Suprapubic skin (tissue), 4 donors: ENCODE measurements at places on chromosomes 1 and 21. TPM values are rescaled to one million over a fixed set of nuclear protein-coding genes. Genes with fewer than 3 reads are reported as not detected.

DNA sequence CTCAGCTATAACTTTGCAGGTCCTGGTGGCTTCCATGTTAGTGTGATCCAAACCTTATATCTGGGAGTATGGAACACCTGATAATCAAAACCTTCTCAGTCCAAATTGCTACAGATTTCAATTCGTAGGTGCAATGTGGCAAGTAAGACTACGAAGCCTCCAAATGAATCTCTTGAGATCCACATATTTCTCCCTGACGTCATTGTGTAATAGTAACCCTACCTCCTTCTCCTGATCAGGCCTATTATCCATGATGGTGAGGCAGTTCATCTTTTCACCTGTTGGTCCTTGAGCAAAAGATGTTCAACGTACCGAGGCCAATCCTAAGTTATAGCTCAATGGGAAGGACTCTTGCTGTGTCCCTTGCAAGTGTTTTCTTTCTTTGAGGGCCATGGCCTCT, 115.9 kb upstream of the CHRM3 start:
- no peak for DNase-seq

DNA sequence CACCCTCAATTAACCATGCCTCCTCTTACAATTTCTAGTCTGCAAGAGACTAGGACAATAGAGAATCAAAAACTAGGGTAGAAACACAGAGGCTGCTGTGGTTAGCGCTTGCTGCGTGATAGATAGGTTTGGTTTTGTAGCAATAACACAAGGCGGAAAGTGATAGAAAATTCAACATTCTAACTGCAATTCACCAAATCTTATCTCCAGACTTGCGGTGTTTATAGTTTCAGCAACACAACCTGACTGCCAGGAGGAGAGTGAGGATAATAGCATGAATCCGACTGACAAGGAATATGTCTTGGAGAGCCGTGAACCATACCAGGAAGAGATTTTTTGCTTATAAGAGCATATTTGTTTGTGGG, 30.7 kb upstream of the IFNAR2 start:
- no peak for DNase-seq

DNA sequence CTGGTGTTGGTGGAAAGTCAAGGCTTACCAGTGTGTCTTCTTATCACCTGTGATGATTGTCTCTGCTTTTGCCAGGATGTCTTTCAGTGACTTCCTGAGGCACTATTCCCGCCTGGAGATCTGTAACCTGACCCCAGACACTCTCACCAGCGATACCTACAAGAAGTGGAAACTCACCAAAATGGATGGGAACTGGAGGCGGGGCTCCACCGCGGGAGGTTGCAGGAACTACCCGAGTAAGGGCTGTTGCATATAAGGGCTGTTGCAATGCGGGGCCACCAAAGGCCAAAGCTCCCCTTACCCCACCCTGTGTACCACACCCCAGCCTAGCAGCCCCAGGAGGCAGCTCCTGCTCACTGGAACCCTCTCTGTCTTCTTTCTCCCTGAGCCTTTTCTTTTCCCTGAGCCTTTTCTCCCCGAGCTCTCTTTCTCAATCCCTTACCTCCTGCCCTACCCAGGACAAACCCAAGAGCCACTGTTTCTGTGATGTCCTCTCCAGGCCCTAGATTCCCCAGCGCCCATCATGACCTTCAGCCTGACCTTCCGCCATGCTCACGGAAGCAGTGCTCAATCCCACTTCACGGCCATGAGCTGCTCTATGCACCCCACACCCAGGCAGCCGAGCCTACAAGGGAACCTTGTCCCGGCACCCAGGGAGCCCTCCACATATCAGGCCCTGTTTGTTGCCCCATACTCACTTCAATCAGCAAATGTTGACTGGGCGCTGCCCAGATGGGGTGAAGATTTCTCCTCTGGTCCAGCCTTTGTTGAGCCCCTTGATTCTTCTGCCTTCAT, 40.6 kb downstream of the CAPN2 start:
- no peak for DNase-seq

DNA sequence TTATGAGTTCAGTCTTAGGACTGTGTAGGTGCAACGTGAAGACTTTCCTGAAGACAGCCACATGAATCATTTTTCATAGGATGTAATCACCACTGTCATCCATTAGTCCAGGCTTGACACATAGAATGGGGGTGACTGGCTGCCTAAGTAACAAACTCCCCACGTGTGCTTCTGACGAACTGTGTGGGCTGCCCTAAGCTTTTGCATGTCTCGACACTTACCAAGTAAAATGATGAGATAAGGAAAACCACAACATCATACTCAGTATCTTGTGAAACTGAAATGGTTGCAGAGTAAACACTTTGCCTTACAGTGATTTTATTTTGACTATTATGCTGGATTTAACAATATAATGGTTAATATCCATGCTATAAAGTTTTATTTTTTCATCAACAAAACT, 19.5 kb downstream of the ERG start:
- no peak for DNase-seq

TRPM2 gene
- total RNA-seq, result 3.1 TPM

DNA sequence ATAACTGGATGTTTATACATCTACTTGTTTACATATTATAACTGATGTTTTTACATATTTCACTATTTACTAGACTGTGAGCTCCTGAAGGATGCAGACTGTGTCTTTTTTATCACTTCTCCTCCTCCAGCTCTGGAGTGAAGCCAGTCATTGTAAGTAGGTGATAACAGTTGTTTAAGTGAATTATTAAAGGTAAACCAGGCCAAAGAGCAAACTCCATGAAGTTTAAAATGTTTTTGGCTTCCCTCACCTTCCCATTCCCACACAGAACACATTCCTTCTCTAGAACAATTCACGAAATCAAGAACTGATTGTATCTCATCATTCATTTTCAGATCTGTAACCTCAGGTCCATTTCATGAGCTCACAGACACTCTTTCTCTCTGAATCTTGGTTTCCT, 98.3 kb downstream of the DAB1 start:
- no peak for DNase-seq
